ENCODE measurements at places on chromosomes 13 and 19.
A peak's percentile ranks its signal among the peaks of the same experiment; 100 is the strongest.

DNA sequence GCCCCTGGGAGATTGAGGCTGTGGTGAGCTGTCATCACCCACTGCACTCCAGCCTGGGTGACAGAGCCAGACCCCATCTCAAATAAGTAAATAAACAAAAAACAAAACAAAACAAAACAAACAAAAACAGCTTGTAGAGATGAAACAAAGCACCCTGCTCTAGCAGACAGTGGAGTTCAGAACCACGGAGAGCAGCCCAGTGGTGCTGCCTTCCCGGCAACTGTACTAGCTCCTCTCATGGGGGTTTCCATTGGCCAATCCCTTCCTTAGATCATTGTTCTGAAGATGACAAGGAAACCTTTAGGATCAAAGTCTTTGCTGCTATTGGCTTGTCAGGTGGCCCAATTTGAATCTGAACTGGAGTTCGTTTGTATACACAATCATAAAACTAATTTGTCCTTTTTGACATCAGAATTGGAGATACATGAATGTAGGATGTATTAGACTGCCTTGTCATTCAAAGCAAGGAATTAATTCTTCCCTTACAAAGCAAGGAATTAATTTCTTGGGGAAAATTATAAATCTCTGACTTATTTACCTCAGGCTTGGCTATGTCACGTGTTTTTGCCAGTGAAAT is 19.7 kb upstream of the SYCN start:
- no peak for DNase-seq

DNA sequence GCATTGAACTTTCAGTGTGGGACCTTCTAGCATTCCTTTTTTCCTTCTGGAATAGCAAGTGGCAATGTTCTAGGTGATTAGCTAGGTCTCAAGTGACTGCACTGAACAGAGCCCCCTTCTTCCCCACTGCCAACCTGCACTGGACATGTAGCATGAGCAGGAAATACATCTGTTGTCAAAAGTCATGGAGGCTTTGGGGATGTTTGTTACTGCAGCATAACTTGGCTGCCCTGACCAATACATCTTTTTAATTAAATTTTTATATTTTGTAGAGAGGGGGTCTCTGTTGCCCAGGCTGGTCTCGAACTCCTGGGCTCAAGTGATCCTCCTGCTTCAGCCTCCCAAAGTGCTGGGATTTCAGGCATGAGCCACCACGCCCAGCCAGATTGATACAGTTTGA is 163.6 kb downstream of the CACNA1A start:
- no peak for DNase-seq

DNA sequence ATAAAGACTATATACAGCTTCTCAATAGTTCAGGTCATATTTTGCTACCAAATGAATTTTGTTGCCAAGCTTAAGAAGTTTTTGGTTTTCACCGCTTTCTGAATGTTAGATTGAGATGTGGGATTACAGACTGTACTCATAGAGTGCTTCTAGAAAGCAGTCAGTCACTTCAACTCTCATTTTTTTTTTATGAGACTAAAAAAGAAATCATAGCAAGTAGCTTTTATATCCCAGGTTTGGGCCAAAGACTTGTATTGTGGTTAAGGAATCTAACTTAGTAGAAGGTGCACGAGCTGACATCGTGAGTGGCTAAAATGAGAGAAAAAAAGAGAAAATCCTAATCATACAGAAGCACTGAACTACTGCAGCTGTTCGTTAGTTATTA is 2.2 kb upstream of the USPL1 start:
- DNase-seq, result no peak

- no peak for DNase-seq
Measured at GRCh38 chr19:37329686-37330085, 41.2 kb upstream of the ZNF527 start.

DNA sequence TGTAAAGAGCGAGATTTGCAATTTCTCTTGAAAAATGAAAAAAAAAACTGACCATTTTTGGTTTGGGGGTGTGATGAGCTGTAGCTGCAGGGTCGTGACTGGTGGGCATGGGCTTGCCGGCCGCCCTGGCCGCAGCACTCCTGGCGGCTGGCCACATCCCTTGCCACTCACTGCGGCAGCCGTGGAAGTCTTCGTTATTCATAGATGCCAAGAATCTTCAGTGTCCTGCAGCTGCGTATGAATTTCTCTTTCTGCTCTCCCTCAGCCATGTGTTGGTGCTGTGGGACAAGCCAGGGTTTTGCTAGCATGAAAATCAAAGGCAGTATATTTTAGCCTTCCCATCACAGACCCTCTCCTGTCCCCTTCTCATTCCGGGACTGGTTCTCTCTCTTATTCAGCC is 151.7 kb upstream of the TSHZ3 start:
- DNase-seq, result peak; percentile 19

DNA sequence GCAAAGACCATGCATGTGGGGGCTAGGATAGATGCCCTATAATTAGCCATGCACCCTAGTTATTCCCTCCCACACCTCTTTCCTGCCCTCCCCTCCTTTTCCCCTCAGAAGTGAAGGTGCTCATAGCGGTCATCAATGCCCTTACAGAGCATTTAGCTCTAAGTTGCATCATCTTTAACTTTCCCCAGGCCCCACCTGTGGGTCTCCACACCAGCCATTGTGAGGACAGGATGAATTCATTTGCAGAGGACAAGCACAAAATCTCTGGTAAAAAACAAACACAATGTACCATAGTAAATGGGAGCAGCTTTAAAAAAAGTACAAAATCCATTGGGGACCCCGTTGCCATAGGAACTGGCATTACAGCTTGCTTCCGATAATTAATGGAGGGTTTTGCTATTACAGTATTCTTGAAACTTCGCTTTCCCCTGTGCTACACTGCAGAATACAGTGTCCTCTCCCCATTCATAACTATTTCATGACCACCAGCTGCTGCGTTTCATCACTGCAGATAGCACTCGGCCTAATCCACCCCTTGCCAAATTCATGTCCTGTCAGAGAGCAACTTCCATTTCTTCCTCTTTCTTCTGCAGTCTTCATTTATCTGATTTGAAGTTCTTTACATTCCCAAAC is 110.5 kb downstream of the ZDHHC20 start:
- no peak for DNase-seq

DNA sequence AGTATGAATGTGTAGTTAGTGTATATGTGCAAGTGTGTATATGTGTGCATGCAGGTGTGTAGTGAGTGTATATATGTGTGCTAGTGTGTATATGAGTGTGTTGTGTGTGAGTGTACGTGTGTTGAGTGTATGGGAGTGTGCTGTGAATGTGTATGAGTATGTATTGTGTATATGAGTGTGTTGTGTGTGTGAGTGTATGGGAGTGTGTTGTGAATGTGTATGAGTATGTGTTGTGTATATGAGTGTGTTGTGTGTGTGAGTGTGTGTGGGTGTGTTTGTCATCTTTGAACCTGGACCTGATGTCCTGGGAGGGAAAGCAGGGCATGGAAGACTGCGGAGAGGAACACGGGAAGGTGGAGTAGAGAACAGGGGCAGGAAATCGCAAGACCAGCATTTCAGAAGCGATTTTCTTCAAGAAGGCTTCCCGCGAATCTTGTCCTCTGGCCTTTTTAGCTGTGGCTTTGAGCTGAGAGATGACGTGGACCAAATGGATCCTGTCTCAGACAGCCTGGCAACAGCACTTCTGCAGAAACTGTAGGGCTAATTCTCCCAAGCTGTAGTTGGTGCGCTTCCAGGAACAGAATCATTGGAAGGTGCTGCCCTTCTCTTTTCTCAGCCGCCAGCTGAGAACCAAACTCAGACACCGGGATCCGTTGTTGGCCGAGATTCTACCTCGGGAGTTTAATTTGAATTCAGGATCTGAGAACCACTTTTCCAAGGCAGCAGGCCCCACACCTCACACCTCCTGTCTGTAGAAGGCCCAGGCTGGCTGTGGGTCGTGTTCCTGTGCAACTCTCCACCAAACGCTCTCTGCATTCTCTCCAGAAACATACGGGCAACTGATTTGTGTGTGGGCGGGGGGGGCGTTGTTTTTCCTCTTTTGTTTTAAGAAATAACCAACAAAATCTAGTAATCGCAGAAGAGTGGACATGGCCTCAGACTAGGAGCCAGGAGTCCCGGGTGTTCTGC is 94.7 kb upstream of the RAP2A start:
- no peak for DNase-seq

DNA sequence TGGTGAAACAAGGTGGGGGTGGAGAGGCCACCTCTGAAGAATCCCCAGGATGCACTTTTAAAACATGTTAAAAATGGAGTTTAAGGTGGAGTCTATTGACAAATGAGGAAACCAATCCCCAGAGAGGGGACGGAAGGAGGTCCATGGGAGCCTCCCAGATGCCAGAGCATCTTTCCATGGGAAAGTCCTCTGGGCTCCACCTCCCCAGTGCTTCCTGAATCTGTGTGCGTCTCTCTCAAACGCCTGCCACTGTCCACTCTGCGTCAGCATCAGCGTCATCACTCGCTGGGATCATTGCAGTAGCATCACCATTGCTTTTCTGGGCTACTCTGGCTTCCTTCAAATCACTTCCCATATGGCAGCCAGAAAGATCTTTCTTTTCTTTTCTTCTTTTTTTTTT is 6.2 kb downstream of the GPR4 start:
- DNase-seq, result no peak

GRCh38 chr13:66138172-66138811 is 1091.8 kb downstream of the PCDH9 start:
- DNase-seq, result no peak

GRCh38 chr13:93951108-93951507 is 528.4 kb downstream of the DCT start:
- DNase-seq, result no peak

DNA sequence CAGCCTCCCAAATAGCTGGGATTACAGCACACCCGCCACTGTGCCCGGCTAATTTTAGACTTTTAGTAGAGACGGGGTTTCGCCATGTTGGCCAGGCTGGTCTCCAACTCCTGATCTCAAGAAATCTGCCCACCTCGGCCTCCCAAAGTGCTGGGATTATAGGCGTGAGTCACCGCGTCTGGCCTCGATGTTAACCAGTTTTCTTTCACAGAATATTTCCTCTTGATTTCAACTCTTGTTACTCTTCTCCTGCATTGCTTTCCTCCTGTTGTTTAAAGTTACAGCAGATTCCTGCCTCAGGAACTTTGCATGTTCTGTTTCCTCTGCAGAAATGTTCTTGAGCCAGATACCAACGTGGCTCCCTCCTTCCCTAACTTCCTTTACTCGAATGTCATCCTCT is 3.7 kb upstream of the PEX11G start:
- no peak for DNase-seq

- no peak for DNase-seq
Measured at GRCh38 chr13:28137596-28137995, 749 bp upstream of the PAN3 start.

- no peak for DNase-seq
Measured at GRCh38 chr13:35993686-35994085, 137.5 kb downstream of the DCLK1 start.

DNA sequence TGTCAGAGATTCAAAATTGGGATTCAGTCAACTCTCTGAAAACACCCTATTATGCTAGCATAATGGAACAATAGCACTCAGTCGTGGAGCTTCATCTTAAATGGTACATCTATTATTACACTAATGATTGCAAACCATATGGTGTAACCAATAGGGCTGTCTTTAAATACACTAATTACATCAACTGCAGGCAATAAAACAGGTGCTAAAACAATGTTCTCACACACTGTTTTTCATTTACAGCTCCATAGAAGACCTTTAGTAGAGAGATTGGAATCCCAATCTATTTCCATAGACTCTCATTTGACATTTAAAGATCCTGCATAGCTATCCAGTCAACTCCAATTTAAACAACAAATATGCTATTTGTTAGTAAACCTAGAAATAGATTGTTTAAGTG is 1917.4 kb downstream of the OLFM4 start:
- no peak for DNase-seq

GRCh38 chr19:48499316-48500090 is 12.1 kb downstream of the LMTK3 start:
- no peak for DNase-seq

DNA sequence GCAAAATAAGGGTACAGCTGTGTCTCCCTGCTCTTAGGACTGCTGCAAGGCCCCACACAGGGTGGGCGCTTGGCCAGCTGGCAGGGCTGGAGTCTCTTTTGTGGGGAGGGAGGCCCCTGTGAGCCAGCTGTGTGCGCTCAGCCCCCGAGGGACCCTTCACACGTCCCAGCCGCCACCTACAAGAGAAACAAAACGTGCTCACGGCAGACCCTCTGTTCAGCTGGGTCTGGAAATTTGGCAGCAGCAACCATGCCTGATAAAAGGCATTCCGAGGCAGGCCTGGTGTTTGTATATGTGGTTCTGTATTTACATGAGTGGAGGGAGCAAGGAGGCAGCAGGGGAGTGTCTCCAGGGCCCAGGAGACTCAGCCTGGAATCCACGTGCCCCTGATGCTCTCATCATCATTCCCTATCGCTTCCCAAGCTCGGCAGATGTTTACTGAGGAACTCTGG is 49.7 kb downstream of the CRTC1 start:
- DNase-seq, result no peak

DNA sequence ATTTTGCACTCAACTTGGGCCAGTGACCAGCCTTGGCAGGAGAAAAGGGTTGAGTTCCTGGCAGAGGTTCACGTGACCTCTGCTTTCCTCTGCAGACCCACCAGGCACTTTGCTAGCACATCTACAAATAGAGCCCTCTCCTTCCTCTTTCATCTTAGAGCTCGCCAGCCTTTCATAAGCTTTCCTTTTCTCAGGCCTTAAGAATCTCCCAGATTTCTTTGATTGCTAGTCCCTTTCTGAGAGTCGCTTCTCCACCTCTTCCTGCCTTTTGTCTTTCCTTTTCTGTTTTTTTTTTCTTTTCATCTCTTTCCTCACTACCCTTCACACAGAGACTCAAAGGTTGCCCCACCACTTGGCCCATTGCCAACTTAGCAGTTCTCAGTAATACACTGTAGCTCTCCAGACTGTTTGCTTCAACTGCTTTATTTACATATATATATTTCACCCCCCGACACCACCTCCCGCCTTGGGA is 375.7 kb upstream of the SPRY2 start:
- DNase-seq, result no peak

DNA sequence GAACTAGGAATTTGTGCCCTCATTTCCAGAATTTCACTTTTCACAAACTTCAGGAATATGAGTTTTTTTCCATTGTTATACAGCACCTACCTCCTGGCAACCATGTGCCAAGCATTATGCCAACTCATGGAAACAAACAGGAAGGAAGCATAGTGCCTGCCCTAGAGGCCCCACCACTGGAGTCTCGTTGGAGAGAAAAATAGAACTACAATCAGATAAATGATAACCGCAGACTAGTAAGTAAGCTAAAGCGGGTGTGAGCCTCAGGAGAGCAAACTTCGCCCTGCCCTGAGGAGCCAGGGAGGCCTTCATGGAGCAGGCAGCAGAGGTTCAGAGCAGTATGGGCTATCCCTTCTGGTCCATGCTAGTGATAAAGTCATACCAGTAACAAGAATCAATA is 75.9 kb downstream of the FRY start:
- no peak for DNase-seq

DNA sequence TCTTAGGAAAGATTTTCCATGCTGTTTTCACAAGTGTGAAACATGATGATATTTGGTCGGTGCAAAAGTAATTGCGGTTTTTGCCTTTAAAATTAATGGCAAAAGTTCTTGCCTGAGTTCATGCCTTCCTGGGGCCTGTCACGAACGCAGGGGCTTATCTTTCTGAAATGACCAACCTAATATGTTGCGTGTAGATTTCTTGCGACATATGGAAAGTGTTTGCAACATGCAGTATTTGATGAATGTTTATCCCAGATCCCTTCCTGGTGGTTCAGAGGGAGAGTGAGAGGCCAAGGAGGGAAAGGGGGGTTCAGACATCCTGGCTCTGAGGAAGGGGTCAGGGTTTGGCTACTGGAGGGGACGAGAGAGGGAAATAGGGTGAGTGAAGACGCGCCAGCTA is 72.0 kb downstream of the TEX29 start:
- no peak for DNase-seq

Measured in mesothelial cell of epicardium (in vitro differentiated cells).